CD4-positive, alpha-beta T cell treated with Interleukin-10 for 1 hour (primary cell): ENCODE measurements at places on chromosomes 13 and 19.

- DNase-seq, result no peak
Observed at GRCh38 chr13:110001670-110002275, 215.4 kb upstream of the IRS2 start.

- DNase-seq, result no peak
Observed at GRCh38 chr13:40589285-40590109, 76.9 kb downstream of the FOXO1 start.

GRCh38 chr13:43054803-43055802, 31.7 kb downstream of the DNAJC15 start:
- peak; percentile 38 for DNase-seq

- no peak for DNase-seq
Observed at GRCh38 chr19:46863818-46864629, 3.2 kb downstream of the ARHGAP35 start.
